ENCODE measurements at places on chromosomes 7 and 10.

DNA sequence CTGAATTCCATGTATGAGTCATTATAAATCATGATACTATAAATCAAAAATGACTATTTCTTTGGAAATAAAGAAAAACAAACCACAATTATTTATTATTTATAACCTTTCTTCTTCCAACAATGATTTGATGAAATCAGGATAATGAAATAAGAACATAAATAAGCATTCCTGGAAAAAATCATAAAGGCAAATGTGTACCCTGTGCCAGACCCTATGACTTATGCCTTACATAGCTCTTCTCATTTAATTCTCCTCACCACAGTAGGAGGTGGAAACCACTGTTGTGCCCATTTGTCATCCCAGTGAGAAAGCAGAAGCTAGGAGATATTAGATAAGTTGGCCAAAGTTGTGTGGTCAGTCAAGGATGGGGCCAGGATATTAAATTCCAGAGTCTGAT is 255.1 kb downstream of the DOCK4 start:
- no peak for DNase-seq

DNA sequence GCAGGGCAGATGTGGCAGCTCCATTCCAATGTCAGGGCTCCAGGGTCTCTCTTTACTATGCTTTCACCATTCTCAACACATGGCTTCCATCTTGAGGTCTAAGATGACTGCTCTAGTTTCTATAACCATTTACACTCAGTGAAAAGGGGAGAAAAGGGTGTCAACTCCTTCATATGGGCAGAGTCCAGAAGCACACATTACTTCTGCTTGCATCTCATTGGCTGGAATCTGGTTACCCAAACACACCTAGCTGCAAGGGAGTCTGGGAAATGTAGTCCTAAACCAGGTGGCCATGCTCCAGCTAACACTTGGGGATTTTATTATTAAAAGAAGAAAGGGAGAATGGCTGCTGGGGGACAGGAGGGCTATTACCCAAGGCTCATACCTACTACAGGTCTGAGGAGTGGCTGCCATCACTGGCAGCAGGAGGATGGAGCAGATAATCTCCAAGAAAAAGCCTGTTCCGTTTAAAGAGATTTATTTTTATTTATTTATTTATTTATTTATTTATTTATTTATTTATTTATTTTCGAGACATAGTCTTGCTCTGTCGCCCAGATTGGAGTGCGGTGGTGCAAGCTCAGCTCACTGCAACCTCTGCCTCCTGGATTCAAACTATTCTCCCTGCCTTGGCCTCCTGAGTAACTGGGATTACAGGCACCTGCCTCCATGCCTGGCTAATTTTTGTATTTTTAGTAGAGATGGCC is 29.1 kb upstream of the LBX1 start:
- DNase-seq = no peak

DNA sequence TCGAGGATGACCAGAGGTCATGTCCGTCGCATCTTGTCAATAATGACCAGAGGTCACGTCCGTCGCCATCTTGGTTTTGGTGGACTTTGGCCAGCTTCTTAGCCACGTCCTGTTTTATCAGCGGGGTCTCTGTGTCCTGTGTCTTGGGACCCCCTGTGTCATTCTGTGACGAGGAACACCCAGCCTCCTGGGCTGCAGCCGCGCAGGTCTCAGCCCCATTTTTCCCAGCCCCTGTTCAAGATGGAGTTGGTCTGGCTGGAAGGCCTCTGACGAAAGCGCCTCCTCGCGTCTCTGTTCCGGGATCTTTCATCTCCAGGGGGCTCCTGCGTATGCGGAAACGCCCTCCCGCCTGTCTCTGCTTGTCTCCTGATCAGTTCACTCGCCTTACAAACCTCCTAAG is 134.2 kb downstream of the ELFN1 start:
- no peak for DNase-seq

GRCh38 chr7:29805886-29806207 is 461 bp upstream of the WIPF3 start:
- no peak for DNase-seq

DNA sequence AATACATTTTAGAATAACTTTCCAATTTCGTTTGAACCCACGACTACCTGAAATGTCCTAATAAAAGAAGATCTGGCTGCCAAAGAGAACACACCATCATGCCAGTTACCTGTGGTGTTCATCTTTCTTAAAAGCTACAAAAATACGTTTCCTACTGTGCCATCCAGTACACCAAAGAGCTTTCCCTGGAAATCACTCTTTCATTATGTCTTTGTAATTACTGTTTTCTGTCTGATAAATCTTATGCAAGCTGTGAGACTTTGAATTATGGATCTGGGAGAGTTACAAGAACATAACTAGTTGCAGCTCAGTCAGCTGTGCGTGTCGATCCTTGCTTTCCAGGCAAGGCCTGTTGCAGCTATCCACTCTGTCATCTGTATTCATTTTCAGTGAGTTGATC is 12.5 kb upstream of the POM121L12 start:
- DNase-seq = no peak

- peak; percentile 55 for DNase-seq
Observed at GRCh38 chr10:58152673-58153263, 114.9 kb downstream of the IPMK start.

DNA sequence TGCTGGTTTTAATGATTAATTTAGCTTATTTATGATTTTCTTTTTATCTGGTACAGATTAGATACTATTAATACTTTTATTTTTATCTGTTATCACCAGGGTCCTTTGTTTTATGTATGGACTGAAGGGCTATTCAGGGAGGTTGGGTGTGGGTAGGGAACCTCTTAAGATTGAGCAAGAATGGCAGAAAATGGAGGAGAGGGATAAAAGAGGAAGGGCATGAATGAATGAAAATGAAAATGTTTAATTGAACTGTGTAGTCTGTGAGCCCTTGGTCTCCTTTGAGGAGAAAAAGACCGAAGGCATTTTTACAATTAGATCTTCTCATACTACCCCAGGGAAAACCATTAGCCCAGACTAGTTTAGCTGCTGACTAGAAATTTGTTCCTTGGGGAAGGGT is 93.1 kb downstream of the CDK14 start:
- DNase-seq = no peak

GRCh38 chr10:19932806-19933371 is 116.7 kb downstream of the PLXDC2 start:
- DNase-seq = no peak

DNA sequence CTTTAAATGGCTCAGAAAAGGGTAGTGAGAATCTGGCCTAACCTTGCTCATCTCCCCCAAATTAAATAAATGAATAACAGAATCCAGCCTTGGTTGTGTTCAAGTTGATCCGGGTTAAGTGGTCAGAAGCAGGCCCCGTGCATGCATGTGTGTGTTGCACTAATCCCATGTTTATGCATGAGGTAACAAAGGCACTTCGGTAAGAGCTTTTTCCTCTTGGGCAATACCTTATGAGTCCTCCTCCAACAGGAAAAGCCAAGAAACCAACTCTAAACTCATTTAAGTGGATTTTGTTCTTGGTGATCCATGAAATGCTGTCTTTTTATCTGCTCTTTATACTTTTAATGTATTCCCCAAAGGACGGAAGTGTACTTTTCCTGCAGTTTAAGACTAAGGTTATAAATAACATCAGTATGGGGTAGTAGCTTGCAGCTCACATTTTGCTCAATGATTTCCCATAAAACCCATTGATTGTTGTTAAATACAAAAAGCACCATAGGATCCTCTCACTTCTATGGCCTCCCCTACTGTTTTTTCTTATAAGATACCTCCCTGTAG is 104.9 kb upstream of the YAE1 start:
- DNase-seq = no peak

- peak; percentile 31 for DNase-seq
Observed at GRCh38 chr10:70903262-70903921, 15.0 kb upstream of the PCBD1 start.

- DNase-seq = no peak
Observed at GRCh38 chr10:88158526-88159122, 295.2 kb downstream of the PTEN start.

DNA sequence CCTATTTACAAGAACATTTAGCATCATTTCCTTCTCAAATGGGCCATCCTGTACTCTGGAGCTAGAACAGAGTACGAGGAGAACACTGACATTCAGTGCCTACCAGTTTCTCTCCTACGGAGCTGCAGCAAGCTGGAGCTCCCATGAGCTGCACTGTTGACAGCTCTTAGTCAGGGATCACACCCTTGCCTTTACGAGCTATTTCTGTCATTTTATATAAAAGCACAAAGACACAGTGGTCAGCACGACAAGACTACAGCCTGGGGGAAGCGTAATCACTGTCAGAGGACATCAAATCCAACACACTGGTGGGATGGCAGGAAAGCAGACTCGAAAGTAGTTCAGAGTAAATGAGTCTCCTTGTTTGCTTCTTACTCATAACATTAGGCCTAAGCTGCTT is 2.7 kb downstream of the CDCA7L start:
- no peak for DNase-seq

DNA sequence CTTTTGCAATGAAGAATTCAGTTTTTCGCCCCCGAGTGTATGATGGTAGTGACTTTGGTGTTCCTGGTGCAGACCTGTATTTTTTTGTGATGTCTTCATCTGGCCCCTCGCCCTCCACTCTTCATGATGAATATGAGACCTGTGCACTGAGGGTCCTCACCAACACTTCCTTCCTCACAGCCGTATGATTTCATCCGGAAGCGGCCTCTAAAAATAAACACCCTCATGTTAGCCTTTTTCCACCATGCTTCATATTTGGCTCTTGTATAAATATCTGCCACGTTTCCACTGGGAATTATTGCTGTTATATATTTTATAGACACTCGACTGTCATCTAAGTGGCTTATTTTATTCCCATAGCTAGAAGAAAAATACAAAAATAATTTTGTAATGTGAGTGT is 160.4 kb downstream of the MGMT start:
- DNase-seq = no peak

DNA sequence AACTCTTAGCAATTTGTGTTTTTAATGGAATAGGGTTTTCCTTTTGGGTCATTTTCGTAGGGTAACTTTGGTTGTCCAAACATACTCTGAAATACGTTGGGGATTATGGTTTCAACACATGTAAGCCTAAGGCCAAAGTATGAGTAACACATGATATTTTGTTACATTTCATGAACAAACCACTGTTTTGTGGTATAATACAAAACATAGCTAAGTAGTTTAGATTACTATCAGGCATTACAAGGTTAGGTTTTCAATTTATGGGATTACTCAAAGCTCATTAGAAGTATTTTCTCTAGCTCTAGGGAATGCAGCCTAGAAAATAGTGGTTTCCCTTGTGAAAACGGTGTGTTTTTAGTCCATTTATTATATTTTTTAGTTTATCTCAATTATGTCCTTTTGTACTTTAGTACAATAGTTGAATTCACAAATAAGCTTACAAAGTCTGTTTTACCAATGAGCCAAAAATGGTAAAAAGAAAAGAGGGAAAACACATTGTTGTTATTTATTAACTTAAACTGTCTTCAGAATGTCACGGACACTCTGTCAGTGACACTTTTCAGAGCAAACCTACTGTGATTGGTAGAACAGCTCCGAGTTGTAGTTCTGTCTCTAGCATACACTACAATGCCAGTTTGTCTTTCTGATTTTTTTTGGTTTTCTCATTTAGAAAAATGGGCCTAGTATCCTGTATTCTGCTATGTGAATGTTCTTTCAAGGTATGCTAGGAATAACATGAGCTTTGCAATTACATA is 473.7 kb downstream of the SUGCT start:
- DNase-seq = no peak

- no peak for DNase-seq
Observed at GRCh38 chr10:30858499-30858898, 173.2 kb downstream of the ZNF438 start.

- DNase-seq = no peak
Observed at GRCh38 chr7:6419310-6419773, 28.4 kb downstream of the DAGLB start.

GRCh38 chr7:46611508-46611907 is 690.4 kb upstream of the IGFBP3 start:
- no peak for DNase-seq

- no peak for DNase-seq
Observed at GRCh38 chr7:158805937-158806336, 23.4 kb downstream of the ESYT2 start.

GRCh38 chr7:44277851-44278250 is 47.5 kb downstream of the CAMK2B start:
- DNase-seq = no peak

- no peak for DNase-seq
Observed at GRCh38 chr7:153091477-153091876, 331.9 kb downstream of the ACTR3B start.

All from iPS DF 6.9 (cell line).